ENCODE measurements at places on chromosomes 16 and 17.
A peak's percentile ranks its signal among the peaks of the same experiment; 100 is the strongest.

DNA sequence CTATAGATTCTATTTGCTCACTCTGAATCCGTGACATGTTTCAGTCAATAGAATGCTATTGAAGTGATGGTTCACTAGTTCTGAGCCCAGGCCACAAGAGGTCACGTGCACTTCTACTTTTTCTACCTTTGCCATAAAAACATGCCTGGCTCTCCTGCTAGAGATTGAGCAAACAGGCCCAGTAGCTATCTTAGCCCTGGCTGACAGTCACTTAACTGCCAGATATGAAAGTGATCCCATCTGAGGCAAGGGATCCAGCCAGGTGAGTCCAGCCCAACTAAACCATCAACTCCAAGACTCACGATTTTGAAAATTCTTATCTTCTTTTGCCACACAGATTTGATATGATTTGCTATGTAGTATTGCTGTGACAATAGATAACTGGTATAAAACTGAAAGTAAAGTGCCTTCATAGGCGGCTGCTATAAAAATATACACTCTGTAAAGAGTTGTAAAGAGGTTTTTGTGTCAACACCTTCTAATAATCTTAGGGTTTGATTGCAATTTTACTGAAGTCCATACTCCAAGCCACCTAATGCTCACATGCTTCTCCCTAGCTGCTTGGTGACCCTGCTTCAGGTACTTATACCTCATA is 937.7 kb upstream of the SOX9 start:
- DNase-seq = no peak

GRCh38 chr16:57600952-57601580 is 27.4 kb upstream of the ADGRG1 start:
- DNase-seq = no peak

- no peak for DNase-seq
Observed at GRCh38 chr17:80637048-80637781, 92.6 kb downstream of the RPTOR start.

- DNase-seq = peak; percentile 52
Observed at GRCh38 chr16:8958344-8959167, 5.2 kb downstream of the USP7 start.

DNA sequence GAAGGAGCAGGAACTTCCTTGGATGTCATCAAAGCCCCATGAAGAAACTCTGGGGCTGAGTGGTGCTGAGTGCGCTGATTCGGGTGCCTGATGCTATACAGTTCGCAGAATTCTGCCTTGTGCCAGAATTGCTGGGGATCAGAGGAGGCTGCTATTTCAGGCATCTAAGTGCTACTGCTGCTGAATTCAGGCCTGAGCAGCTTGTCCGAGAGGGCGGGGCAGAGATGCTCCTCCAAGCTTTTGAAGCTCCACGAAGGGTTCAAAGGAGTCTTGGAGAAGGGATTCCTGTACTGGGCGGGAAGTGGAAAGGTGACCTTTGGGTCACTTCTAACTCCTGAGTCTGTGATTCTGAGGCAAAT is 227.8 kb downstream of the CCDC182 start:
- DNase-seq = no peak

Data from activated CD4-positive, alpha-beta T cell treated with anti-CD3 and anti-CD28 coated beads, Interleukin-2, amount 50 U/mL, for 16 hours (primary cell).